ENCODE measurements at places on chromosomes 5 and 9.
A peak's percentile ranks its signal among the peaks of the same experiment; 100 is the strongest.

- peak; percentile 63 for DNase-seq
Measured at GRCh38 chr5:159330131-159330800, at the start of gene IL12B. IL12B (minus strand) TSS chr5:159330487; CDS start chr5:159326782, 3,705 bp downstream.

- peak; percentile 78 for DNase-seq
Measured at GRCh38 chr5:83306572-83307241, 164.8 kb upstream of the VCAN start.

- DNase-seq = peak; percentile 88
Measured at GRCh38 chr5:1111727-1112289, at the start of gene SLC12A7. SLC12A7 (minus strand) TSS chr5:1112063; CDS start chr5:1111991, 72 bp downstream.

GRCh38 chr9:90853945-90854344 is 52.3 kb downstream of the SYK start:
- no peak for DNase-seq

GRCh38 chr5:159050316-159051143 is 49.2 kb downstream of the EBF1 start:
- peak; percentile 51 for DNase-seq

- peak; percentile 75 for DNase-seq
Measured at GRCh38 chr5:9653811-9654210, 23.7 kb upstream of the TAS2R1 start.
